ENCODE measurements at places on chromosomes 5 and 9.

GRCh38 chr5:166772770-166773169 is 1518.7 kb upstream of the WWC1 start:
- peak; percentile 73 for DNase-seq

- no peak for DNase-seq
These were observed 399.0 kb downstream of the IRX1 start for GRCh38 chr5:3994628-3995027.

GRCh38 chr9:89179540-89179894 is 899 bp upstream of the SHC3 start:
- peak; percentile 58 for DNase-seq

DNA sequence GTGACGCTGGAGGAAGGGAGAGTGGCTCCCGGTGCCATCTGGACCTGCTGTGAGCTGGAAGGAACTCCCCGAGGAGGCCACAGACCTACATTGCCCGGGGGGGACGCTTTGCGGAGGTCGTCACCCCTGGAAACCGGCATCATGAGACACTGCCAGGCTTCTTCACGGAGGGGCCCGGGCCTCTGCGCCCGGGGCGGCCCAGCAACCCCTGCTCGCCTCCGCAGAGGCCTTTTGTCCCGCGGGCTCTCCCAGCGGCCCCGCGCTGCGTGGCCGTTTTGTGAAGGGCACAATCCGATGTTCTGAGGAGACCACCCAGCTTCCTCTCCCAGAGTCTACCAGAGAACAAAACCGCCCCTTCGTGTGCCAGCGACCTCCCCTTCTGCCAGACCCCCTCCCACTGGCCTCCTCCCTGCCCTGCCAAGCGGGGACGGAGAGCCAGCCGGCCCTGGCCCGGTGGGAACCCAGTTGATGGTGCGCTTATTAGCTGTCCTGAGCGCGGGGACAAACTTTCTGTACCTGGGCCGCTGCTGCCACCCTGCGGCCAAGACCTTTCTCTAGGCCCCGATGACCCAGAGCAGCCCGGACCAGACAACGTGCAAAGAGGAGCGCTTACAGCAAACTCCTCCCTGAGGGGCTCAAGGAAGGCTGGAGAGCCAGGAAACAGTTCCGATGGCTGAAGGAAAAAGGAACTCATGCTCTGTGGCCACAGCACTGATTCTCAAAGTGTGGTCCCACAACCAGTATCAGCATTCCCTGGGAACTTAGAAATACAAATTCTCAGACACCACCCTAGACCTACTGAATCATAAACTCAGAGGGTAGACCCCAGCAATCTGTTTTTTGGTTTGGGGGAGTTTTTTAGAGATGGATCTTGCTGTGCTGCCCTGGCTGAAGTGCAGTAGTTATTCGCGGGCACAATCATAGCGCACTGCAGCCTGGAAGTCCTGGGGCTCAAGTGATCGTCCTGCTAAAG is 86.7 kb downstream of the SLC1A3 start:
- peak; percentile 81 for DNase-seq

- DNase-seq = no peak
These were observed 12.8 kb downstream of the SLCO4C1 start for GRCh38 chr5:102283102-102283797.

GRCh38 chr5:73122875-73123810 is 2.8 kb downstream of the TMEM171 start:
- peak; percentile 54 for DNase-seq

DNA sequence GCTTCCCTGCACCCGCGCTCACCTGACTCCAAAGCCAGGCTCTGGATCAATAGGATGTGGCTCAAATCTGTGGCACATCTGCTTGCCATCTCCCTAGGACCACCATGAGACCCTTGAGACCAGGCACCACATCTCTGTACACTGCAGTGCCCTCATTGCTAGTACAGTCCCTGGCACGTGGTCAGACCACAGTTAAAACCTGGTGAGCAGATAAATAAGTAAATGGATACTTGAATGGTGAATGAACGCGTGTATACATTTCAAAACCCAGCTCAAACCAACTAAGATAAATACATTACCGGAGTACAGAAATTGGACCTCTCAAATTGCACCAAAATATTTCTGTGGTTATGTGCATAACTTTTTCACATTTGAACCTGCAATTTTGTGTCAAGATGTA is 221.2 kb upstream of the IRX4 start:
- DNase-seq = no peak

DNA sequence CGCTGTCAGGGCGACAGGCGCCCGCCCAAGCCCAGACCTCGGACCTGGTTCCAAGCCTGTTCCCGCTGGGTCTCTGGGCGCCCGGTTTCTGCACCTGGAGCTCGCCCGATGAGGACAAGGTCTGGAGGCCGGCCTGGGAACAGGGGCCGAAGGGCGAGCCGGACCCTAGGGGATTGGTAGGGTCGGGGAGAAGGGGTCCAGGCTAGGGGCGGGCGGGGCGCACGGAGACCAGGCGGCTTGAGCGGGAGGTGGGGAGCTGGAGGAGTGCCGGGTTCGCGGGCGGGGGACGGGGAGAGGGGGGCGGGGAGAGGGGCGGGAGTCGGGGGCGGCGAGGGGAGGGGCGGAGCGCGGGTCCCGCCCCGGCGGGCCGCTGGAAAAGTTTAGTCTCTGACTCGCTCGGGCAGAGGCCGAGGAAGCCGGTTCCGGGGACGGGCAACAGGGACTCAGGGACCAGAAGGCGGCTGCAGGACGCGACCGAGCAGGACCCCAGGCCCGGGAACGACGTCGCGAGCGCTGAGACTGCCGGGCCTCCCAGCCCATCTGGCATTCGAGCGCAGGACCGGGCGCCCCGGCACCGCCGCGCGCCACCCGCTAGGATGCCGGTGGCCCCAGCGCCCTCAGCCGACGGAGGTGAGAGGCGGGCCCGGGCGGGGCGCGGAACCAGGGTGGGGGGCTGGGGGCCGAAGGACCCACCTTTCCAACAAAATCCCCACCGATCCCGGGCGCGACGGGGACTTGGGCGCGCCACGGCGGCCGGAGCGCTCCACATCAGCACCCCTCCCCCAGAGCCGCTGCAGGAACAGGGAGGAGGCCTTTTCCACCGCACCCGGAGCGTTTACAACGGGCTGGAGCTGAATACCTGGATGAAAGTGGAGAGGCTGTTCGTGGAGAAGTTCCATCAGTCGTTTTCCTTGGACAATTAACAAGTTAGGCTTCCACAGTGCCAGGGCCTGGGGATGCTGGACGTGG is at the start of gene S1PR3:
Gene S1PR3 (plus strand): TSS at position 403 of the 969 bp plus-strand sequence. CDS start 9,733 bp downstream, outside the sequence.
- peak; percentile 46 for DNase-seq

DNA sequence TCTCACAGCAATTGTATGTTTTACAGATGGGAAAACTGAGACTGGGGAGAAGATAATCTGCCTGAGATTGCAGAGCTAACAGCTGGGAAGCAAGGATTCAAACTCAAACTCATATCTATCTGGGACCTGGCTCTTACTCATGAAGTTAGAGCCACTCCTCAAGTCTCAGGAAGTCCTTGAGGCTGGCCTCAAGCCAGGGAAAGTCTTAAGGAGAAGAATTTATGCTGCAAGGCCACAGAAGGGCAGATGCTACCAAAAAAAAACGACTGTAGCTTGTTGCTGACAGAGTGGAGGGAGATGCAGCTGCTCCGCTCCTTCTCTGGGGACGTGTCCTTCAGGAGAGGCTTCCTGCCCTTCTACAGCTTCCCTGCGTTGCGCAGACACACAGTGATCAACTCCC is 39.8 kb downstream of the BARHL1 start:
- DNase-seq = peak; percentile 14

DNA sequence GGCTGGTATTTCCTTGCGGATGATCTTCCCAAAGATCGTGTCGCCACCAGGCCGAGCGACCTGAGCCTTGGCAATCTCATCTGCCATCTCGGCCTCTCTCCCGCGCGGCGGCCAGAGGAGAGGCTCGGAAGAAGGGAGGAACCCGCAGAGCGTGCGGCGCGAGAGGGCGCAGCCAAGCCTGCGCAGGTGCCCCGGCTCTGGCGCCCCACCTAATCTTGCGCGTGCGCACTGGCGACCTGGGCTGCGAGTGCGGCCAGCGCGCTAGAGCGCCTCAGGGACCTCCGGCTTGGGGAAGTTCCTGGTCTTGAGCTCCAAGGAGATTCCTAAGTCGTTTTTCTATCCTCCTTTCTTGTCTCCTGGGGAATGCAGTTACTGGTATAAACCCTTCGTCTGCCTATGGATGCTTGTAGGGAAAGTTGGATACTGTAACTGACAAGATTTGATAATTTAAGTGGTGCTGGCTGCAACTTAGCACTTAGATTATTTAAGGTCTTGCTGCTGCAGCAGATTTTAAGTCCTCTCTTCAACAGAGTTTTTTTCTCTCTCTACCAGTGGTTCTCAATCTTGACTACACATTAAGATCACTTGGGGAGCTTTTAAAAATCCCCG is at the start of gene HINT1:
Gene HINT1 (minus strand): TSS at position 138 of the 609 bp plus-strand sequence. CDS start 51 bp downstream, at position 87.
- peak; percentile 90 for DNase-seq

DNA sequence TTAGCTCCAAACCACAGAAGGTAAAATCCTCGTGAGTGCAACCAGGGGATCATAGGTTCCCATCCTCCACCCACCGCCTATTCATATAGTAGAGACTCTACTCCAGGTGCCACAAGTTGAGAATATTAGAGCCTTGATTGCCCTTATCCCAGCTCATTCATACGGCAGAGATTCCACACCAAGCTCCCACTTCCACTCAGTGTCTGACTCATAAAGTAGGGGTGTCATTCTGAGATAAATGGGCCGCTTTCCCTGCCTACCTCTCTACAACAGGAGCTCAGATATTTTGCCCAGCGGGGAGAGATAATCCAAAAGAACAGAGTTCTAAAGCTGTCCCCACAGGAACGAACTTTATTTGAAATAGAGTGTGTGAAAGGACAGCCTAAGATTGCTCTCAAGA is 9.4 kb downstream of the SLC22A4 start:
- DNase-seq = no peak

DNA sequence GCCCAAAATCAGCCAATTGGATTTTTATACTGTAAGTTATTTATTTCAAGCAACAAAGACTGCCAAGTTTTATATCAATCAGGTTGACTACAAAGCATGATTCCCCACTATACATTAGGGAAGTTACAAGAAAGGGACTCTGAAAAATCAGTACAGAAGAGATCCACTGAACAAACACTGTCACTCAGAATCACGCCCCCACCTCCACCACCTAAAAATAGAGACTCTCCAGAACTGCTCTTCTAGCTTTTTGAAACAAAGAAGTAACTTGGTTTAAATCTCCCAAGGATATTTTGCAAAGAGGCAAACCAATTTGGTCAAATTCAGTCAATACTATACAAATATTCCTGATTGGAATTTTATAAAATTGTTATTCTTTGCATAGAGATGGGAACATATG is 438.0 kb downstream of the HTR1A start:
- DNase-seq = no peak

- no peak for DNase-seq
These were observed 12.5 kb downstream of the RAB24 start for GRCh38 chr5:177290816-177291596.

DNA sequence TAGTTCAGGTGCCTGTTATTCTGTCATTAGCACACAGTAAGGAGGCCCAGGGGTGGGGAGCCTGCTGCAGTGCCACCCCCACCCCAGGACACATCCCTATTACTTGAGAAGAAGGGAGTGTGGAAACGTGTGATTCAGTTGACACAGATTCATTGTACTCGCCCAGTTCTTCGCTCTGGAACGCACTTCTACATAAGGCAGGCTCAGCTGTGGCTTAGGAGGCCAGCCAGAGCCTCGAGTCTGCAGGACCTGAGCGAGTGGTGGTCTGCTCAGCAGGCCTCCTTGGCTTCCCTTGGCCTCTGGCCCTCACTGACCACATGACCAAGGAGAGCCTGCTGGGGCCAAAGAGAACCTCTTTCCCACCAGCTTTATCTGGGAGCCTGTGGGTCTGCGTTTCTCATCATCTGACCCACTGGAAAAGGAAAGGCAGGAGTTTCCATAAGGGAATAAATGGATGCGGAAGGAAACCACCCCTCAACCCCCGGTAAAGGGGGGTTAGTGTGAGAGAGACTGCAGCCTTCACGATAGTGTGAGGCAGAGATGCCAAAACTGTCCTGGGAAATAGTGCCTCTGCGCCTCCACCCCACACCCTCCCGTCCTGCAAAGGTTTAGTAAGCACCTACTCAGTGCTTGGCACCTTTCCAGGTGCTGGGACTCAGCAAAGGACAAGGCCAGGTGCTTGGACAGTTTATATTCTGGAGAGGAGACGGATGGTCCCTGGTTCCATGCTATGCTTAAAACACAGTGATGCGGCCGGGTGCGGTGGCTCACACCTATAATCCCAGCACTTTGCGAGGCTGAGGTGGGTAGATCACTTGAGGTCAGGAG is 73.7 kb downstream of the PPARGC1B start:
- DNase-seq = peak; percentile 62

- no peak for DNase-seq
These were observed 157.2 kb upstream of the ATP10B start for GRCh38 chr5:161009194-161009593.

DNA sequence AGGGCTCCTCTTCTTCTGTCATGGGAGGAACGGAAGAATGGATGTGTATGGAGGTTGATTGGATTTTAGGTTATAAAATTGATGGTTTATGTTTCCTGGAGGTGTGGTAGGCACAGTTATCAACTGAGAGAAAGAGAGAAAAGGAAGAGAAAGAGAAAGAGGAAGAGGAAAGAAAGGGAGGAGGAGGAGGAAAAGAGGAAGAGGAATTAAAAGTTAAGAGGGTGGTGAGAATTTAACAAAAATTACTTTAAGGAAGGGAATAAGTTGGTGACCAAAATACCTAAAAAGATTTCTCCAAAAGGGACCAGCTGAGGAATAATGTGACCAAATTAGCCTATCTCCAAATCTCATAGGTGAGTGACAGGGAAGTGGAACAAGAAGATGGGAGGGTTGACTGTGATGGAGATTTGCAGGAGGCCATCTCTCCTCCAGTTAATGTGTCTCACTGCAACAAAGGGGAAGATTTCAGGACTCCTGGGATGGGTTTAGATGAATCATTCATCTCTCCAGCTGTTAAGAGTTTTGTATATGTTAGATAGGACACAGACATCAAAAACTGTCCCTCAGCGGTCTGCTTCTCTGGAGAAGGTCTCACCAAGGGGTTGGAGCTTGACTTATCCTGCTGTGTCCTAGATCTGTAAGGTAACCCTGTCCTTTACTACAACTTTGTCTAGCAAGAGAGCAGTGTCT is 76.0 kb upstream of the TMC1 start:
- DNase-seq = no peak

DNA sequence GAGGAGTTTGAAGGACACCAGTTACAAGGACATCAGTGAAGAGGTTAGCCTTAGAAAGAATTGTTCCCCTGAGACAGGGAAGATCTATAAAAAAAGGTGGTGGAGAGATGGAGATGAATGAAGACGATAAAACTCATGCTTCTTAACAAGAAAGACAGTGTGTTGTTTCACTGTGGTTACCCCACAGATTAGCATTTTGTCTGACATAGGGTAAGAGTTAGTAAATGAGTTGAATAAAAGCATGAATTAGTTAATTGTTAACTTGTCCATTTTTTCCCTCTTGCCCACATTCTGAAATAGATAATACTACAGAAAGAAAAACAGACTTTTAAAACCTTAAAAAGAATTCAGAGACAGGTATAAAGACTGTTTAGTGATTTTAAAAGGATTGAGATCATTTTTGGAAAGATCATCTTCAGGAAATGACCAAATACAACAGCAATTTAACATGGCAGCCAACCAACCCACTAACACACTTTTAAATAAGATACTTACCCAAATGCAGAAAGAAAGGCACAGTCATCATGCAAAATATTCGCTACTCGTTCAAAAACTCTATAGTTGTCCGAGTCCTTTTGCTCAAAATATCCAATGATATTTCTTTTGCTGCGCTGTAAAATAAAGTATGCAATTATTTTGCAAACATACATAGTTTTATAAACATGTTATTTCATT is 78.5 kb downstream of the ERP44 start:
- peak; percentile 50 for DNase-seq

GRCh38 chr9:13865869-13866268 is 448.1 kb downstream of the NFIB start:
- DNase-seq = no peak

GRCh38 chr9:12554636-12555035 is 138.5 kb upstream of the TYRP1 start:
- peak; percentile 12 for DNase-seq
